Activated T-cell treated with anti-CD3 and anti-CD28 coated beads, Interleukin-2, amount 50 U/mL, for 72 hours (primary cell): ENCODE measurements at places on chromosomes 6 and 20.

DNA sequence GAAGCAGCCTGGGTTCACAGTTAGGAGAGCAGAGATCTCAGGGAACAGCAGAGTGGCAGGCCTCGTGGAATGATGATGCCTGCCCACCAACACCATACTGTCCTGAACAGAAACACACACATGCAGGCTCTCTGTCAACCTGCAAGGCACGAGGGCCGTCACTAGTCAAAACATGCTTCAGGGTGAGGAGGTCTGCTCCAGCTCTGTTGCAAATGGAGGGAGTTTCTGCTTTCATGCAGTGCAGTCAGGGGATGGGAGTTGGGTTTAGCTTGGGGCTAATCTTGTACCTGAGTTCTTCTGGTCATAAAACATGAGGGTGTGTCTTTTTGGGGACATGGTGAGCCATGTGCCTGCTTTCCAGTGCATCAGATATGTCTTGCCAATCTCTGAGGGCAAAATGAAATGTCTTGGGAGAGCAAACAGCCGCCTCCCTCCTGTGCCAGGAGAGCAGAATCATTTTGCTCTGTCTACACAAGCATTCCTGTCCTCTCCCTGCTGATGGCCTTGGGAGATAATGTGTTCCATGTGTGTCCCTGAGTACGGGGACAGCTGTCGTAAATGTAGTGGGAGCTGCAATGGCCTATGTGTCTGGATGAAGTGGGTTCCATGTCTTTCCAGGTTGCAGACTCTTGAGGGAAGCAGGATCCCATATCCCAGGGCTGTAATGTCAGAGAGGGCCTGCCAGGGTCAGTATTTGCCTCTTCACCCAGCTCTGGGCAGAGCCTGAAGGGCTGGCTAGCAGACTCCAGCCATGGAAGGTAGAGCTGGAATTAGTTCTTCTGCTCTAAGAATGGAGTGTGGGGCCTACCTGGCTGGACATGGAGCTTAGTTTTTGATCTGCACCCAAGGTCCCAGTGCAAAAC, 40.6 kb downstream of the MAFB start:
- DNase-seq: no peak

- no peak for DNase-seq
Observed at GRCh38 chr6:26597821-26598220, 1.1 kb downstream of the ABT1 start.

GRCh38 chr6:14789996-14790395, 455.9 kb upstream of the JARID2 start:
- no peak for DNase-seq

- no peak for DNase-seq
Observed at GRCh38 chr20:62989201-62989601, 17.6 kb downstream of the BHLHE23 start.

- DNase-seq: no peak
Observed at GRCh38 chr6:157748839-157749571, 74.0 kb upstream of the SNX9 start.

DNA sequence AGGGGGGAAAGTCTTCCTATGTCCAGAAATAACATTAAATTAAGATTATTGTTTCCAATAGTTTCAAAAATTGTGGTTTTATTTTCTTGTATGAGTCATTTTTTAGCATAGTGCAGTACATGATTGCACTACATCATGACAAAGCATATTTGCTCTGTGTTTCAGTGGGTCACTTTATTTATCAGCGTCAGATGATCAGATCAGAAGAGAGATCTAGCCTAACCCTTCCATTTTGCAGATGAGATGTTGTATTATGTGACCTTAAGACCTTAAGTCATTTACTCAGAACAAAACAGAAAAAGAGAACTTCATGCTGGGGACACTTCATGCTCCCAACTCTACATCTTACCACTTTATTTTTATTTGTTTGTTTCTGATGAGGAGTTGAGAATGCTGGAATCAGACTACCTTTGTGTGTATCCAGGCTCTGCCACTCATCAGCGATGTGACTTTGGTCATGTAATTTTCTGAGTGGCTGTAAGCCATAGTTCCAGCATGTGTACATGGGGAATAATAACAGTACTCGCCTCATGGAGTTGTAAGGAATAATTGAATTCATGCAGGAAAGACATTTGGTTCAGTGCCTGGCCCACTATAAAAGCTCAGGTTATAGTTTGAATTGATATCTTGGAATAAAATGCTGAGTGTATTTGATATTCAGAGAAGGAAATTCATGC, 13.5 kb downstream of the EYA4 start:
- DNase-seq: no peak

DNA sequence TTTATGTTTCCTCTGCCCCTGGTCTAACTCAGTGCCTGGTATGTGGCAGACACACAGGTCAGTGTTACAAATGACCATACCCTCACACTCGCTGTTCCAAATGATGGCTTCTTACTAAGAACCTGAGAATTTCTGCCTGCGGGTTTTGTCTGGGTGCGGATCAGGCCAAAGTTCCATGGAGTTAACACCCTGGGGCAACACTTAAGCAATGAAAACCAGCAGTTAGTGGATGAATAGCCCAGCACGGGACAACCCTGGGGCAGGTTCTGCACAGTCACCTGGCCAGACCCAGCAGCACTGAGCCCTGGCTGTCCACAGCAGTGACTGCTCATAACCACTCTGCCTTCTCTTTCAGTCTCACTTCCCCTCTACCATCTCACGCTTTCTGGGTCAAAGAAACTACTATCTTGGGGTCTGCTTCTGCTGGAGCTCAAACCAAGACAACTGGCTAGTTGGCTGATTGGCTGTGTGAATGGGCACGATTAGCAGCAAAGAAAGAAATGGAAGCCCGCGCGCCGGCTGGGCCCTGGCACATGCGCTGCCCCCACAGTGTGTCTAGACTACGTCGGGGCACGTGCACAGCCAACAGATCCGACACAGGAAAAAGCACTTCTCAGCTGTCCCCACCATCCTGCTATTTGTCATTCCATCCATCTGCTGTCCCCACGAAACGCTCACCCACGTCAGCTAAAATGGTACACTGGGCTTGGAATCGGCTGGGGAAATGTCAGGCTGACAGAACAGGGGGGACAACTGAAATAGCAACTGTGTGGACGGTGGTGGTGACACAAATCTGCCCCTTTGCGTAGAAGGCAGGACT, 36.6 kb downstream of the MGME1 start:
- DNase-seq: no peak

DNA sequence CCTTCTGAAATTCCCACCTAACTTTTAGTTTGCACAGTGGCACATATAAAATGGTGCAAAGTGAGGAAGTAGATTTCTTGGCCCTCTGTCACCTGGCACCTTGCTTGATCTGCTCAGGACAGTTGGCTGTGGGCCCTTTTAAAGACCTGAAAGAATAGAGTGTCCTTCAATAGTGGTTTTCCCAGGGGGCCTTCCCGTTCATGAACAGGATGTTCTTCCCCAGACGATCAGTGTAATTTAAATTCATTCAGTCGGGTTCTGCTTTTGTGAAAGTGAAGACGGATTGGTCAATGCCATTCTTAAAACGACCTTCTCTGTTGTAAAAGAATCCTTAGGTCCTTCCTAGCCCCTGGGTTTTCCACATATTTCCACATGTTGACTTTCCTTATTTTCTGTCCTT, 178.5 kb downstream of the SASH1 start:
- DNase-seq: no peak

DNA sequence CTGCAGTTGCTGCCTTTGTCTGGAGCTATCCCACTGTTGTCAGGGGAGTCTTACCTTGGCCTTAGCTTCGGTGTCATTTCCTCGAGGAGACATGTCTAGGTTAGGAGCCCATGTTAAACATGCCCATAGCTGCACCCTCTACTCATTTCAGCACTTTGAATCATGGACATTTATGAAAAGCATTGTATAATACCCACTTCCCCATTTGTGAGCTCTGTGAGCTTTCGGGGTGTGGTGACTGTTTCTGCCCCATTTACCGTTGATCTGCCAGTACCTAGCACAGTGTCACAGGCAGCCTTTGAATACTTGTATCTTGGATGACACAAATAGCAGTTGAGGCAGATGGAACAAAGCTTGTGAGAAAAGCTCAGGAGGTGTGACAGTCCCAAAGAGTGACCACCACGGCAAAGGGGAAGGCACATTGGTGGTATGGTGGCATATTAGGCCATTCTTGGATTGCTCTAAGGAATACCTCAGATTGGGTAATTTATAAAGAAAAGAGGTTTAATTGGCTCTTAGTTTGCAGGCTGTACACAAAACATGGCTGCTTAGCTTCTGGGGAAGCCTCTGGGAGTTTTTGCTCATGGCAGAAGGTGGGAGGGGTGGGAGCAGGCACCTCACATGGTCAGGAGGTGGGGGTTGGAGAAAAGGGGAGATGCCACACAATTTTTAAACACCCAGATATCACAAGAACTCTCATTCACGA, 42.0 kb downstream of the JARID2 start:
- no peak for DNase-seq

- DNase-seq: no peak
Observed at GRCh38 chr20:43774754-43775153, 48.0 kb upstream of the GTSF1L start.

DNA sequence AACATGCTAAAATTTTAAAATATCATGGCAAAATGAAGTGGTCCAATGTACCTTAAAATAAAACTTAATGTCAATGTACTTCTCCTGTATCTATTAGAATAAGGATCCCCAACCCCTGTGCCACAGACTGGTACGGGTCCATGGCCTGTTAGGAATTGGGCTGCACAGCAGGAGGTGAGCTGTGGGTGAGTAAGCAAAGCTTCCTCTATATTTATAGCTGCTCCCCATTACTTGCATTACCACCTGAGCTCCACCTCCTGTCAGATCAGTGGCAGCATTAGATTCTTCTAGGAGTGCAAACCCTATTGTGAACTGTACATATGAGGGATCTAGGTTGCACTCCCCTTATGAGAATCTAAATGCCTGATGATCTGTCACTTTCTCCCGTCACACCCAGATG, 86.0 kb downstream of the SLC16A10 start:
- no peak for DNase-seq
